Tibial nerve (tissue), 4 donors: ENCODE measurements at places on chromosomes 3 and 15. TPM values are rescaled to one million over a fixed set of nuclear protein-coding genes. Genes with fewer than 3 reads are reported as not detected.

The GOLGA8J gene
- not detected for total RNA-seq

The CASR gene
- not detected for total RNA-seq

The ARHGEF26 gene
- 62.6 TPM for total RNA-seq

The MUC13 gene
- total RNA-seq, result not detected

The FILIP1L gene
- 46.3 TPM for total RNA-seq

The CHMP2B gene
- 27.3 TPM for total RNA-seq

The EPB42 gene
- 0.44 TPM for total RNA-seq

DNA sequence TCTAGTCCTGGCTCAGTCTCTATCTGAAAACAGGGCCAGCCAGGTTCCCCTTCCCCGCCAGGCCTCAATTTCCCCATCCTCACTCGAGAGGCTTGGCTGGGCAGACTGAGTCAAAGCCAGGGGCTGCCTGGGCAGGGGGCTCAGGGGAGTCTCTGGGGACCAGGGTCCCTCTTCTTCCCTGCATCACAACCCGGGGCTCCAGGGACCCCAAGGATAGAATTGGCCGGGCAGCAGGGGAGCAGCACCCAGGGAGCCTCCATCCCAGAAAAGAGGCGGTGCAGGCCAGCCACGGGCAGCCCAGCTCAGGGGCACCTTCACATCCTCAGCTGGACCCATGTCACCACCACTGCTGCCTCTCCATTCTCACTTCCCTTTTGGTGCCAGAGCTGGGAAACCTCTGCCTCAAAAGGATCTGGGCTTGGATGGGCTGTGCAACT is 13.3 kb upstream of the PLXND1 start:
- no peak for DNase-seq

DNA sequence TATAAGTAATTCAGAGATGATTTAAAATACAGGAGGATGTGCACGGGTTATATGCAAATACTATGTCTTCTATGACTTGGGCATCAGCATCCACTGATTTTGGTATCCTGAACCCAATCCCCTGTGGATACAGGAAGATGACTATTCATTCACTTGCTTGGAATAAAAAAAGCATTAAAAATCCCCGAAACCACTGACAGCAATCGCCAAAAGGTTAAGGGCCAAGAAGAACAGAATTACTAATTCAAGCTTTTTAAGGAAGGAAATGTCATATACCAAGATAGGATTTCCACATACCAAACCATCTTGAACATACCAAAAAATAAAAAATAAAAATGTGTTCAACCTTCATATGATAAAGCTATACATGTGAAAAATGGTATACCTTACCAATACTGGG is 93.7 kb downstream of the DLG1 start:
- DNase-seq, result no peak

DNA sequence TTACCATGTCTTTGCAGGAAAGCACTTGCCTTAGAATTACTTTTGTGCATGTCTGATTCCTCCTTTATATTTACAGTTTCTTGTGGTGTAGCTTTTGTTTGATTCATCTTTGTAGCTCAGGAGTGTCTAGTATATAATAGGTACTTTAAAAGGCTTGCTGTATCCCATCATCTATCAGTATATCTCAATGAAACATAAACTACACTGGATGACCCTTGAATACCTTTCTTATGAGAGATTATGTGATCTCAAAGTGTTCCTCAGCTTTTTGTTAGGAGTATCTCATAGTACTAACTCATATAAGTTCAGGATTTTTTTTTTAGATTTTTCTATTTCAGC is 234.8 kb downstream of the PYDC2 start:
- DNase-seq, result no peak

DNA sequence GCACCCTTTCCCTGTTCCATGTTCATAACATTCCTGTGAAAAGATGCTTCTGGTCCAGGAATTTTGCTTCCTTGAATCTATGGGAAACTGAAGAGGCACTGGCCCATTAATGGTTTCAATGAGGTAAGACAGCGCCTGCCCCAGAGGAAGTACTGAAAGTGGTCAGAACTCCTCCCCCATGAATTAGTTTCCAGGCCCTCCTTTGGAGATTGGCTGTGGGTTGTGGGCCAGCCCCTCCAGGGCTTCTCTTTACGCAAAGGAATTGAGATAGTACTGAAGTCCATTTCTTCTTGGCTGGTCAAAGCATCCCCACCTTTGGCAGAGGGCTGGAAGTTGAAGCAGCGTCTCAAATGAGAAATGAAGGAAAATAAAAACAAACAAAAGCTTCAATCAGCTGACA is 175.5 kb downstream of the POLR2M start:
- no peak for DNase-seq

DNA sequence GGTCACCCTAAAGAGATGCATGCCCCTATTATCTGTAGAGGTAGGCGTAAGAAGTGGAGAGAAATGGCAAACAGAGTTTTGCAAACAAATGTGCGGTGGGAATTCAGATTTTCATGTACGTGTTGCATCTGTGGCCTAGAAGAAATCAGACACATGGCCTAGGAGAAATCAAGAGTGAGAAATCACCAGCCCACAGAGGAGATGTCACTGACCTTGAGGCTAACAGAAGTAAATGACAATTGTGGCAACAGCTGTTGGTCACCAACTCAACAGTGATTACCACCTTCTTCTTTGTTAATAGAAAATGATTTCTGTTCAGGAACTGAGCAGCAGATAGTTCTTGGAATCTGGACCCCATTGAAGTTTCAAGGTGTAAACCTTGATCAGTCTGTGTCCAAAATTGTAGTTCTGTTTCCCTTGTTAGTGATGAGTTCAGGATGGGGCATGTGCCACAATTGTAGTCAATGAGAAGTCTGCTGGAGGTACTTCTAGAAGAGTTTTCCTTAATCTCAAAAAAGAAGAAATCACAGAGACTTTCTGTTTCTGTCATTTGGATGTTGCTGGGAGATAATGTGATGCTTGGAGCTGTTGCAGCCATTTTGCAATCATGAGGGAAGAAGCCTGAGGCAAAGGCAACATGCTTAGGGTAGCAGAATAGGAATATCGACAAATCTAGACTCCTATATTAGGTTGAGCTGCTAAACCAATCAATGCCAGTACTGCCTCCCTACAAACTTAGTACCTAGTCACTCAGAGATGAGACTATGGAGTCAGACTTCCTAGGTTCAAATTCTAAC is 34.3 kb upstream of the RFTN1 start:
- no peak for DNase-seq

- DNase-seq, result peak; percentile 44
Observed at GRCh38 chr3:43691120-43691995, 620 bp downstream of the ABHD5 start.

- no peak for DNase-seq
Observed at GRCh38 chr3:82031596-82031995, 270.2 kb upstream of the GBE1 start.

GRCh38 chr3:160546727-160547126 is 18.6 kb downstream of the KPNA4 start:
- DNase-seq, result no peak

DNA sequence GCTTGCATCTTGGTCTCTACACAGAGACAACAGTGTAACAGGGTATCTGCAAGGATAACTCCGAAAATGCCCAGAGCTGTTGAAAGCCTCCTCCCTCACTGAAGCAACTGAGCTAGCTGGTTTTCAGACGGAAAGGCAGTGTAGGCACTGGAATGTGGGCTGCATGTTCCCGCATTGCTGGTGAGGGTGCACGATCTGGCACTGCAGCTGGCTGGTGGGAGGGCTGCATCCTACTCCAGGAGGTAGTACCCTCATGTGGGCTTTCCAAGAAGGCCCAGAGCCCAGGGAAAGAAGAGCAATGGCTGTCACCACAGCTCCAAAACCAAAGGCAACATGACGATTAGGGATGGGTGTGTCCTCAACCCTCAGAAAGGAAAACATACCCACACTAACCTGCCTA is 28.7 kb upstream of the RPS17 start:
- no peak for DNase-seq

DNA sequence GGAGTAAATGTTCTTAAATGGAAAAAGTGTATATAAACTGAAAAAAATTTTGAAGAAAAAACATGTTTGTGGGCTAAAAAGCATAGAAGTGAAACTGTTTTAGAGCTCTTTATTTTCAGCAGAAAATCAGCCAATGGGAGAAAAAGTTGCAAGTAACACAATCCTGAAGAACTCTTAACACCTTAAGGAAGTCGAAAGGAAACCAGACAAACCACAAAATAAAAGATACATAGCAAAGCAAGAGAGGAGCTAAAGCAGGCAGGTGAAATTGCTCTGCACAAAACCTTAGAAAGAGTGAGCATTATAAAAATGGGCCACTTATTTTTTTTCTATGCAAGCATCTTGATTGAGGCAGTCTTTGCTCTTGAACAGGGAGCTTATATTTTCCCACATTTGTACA is 300.5 kb downstream of the RAP2B start:
- DNase-seq, result no peak

- no peak for DNase-seq
Observed at GRCh38 chr3:52277972-52278509, 408 bp downstream of the WDR82 start.

- DNase-seq, result no peak
Observed at GRCh38 chr15:73891328-73892315, 18.3 kb downstream of the TBC1D21 start.

DNA sequence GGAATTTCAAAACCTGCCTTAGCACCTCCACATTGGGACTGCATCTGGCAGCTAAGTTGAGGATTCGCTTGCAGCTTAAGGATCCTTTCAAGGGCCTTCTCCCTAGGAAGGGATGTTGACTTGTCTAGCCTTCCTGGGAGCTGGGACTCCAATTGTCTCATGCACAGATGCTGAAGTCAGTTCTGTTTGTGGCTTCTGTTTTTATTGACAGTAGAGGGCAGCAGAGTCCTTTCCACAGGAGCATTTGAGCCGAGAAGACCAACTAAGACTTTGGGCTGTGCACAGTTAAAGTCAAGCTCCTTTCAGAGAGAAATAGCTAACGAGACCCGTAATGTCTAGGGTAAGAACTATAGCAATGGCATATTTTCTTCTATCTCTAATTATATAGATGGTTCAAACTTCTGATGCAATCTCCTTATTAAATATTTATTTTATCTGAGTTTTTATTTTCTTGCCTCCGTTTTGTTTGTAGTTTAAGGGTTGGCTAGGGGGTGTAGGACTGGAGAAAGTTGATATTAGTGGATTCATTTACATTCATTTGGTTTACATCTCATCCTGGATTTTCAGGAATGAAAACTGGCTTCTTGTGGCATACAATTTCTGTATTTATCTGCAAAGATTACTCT is 59.7 kb upstream of the KBTBD8 start:
- peak; percentile 45 for DNase-seq

- no peak for DNase-seq
Observed at GRCh38 chr3:160225176-160226025, at the start of gene C3orf80. TSS of gene C3orf80 (plus strand) at chr3:160225422. CDS start at chr3:160225636, 214 bp downstream.

- no peak for DNase-seq
Observed at GRCh38 chr3:114060906-114061655, 4.5 kb downstream of the QTRT2 start.

DNA sequence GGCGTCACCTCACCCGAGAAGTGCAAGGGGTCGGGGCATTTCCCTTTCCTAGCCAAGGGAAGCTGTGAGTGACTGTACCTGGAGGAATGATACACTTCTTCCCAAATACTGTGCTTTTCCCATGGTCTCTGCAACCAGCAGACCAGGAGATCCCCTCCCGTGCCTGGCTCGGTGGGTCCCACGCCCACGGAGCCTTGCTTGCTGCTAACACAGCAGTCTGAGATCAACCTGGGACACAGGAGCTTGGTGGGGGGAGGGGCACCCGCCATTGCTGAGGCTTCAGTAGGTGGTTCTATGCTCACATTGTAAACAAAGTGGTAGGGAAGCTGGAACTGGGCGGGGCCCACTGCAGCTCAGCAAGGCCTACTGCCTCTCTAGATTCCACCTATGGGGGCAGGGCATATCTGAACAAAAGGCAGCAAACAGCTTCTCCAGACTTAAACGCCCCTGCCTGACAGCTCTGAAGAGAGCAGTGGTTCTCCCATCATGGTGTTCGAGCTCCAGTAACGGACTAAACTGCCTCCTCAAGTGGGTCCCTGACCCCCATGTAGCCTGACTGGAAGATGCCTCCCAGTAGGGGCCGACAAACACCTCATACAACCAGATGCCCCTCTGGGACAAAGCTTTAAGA is 31.4 kb upstream of the ABHD5 start:
- DNase-seq, result no peak
